Body of pancreas (tissue), 4 donors: ENCODE measurements at places on chromosomes 2 and 18.

DNA sequence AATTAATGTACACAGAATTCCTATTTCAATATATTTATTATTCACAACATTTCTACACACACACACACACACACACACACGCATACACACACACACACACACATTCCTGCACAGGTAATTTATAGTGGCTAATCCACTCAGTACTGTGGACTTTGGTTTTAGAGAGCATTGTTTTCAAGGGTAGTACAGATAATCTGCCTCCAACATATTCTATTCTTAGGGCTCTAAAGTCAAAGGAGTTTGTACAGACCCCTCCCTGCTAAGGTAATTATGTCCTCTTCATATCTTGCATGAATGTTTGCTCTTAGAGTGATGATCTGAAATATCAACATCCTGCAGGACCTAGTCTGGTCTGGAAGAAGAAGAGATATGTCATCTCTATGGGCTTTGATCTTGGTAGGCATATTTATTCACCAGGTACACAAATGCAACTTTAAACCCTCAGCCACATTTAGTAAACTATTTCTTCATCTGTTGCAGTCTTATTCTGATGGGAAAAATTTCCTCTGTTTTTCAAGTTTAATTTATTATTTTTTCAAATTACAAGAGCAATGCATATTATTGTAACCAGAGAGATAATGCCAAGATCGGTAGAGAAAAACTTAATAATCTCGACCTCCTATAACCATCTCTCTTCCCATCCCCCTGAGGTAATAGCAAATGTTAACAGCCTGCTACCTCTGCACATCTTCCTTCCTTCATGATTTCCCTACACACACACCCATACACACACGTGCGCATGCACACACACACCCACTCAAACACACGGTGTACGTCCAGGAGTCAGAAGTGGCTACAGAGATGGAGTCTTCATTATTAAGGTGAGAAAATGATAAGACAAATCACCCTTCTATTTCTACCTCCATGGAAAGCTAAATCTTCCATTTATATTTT lies 18.3 kb upstream of the POLE4 start:
- DNase-seq, result no peak

- DNase-seq, result peak; percentile 52
These were observed 238.2 kb downstream of the GCA start for GRCh38 chr2:162581959-162582798.

- peak; percentile 75 for DNase-seq
These were observed 8.0 kb upstream of the ITGB6 start for GRCh38 chr2:160207804-160208654.

- DNase-seq, result no peak
These were observed 32.7 kb upstream of the SOCS6 start for GRCh38 chr18:70256184-70256583.

GRCh38 chr2:76159042-76159648 lies 448.4 kb upstream of the GCFC2 start:
- no peak for DNase-seq

GRCh38 chr2:221924576-221924975 lies 352.5 kb upstream of the EPHA4 start:
- no peak for DNase-seq

GRCh38 chr2:231177156-231178025 lies 21.0 kb upstream of the ARMC9 start:
- no peak for DNase-seq

DNA sequence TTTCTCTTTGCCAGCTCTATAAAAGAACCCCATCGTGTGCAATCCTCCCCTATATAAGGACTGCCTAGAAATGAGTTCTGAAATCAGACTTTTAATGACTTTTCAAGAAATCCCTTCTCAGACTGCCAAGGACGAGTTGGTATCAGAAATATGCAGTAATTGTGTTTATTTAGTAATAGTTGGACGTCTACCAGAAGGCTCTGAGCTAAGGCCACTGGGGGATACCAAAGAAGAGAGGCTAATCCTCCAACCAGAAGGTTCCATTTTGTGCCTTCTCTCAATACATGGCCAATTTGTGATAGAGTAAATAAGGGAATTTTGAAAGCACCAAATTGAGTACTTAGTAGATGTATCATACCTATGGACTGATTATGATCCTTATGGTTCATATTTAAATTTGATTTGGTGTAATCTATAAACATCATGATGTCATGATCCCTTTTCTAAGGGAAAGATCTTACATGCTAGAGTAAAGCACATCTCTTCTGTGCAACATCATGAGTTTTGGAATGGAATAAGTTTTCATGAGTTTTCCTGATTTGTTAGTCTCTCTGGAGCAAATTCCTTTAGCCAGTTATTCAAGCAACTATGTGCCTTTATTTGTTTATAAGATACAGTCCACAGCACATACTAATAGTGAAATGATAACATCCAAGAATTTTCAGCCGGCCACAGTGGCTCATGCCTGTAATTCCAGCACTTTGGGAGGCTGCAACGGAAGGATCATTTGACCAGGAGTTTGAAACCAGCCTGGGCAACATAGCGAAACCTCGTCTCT lies 82.2 kb upstream of the LTBP1 start:
- no peak for DNase-seq

DNA sequence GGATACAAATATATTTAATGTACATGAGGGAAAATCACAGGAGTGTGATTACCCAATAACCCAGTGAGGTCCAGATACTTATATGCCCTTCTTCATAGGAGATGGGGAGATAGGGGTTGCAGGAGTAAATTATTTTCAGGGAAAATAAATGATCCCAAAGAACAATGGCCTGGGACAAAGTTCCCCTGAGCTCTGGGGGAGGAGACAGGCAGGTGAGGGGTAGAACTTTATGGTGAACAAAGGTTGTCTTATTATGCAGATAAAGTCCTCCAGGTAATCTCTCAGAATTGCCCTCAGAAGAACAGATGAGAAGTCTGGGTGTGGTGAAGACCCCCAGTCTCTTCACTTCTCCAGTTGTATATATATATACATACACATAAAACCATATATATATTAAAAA lies 22.1 kb upstream of the RMDN2 start:
- no peak for DNase-seq

GRCh38 chr18:50158866-50159653 lies 35.9 kb downstream of the MYO5B start:
- DNase-seq, result peak; percentile 38

GRCh38 chr2:13005048-13005447 lies 288.3 kb downstream of the TRIB2 start:
- DNase-seq, result no peak

DNA sequence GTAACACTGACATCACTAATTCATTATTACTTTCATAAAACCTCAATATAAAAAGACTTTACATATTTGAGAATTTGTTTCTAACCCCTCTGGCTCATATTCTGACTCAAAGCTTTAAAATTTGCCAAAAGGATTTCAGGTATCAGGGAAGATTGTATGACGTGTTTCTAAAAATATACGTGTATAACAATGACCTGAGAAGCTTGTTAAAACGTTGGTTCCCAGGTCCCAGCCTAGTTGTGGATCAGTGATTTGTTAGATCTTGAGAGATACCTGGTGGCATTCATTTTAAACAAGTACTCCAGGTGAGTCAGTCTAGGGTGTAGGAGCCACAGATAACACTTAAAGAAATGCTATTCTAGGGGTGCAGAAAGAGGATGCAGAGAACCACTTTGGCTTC lies 1096.8 kb upstream of the NXPH2 start:
- DNase-seq, result no peak

- no peak for DNase-seq
These were observed 95.7 kb downstream of the MALT1 start for GRCh38 chr18:58766946-58767345.

DNA sequence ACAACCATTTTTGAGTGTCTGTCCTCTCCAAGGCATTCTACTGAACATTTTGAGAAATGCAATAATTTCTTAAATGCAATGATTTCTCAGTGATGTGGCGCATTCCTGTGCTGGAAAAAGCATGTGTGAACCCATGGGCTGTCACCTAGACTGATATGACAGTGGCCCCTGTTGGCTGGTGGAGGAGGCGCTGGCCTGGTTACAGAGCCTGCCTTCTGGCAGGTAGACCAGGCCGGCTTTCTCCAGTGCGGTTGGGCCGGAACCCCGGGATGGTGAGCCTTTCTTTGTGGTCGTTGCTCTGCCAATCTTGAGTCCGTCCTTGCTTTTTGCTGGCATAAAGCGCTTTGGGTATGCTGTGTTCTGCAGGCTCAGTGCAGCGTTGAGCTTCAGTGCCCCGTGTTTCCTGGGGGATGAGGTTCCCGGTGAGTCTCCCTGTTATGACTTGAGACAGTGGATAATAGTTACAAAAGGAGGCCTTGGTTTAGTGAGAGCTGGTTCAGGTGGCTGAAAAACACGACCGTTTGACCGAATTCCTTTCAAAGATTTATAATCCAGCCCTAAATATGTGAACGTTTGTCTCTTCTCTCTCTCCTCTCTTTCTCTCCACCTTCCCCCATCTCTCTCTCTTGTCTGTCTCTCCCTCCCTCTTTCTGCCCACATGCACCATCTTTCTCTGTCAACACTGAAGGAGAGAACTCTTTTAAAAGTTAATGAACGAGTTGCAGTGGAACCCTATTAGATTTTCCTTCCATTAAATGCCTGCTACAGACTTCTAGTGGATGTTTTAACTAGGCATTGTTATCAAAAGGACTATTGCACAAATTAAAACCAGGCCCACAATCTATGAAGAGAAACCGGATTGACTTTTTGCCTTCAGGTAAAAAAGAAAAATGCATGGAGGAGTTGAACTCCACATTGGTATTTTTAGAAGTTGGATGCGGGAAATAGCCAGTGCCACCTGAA lies 34.0 kb downstream of the TSHZ1 start:
- peak; percentile 35 for DNase-seq

GRCh38 chr2:5316001-5316490 lies 376.1 kb upstream of the SOX11 start:
- DNase-seq, result no peak

DNA sequence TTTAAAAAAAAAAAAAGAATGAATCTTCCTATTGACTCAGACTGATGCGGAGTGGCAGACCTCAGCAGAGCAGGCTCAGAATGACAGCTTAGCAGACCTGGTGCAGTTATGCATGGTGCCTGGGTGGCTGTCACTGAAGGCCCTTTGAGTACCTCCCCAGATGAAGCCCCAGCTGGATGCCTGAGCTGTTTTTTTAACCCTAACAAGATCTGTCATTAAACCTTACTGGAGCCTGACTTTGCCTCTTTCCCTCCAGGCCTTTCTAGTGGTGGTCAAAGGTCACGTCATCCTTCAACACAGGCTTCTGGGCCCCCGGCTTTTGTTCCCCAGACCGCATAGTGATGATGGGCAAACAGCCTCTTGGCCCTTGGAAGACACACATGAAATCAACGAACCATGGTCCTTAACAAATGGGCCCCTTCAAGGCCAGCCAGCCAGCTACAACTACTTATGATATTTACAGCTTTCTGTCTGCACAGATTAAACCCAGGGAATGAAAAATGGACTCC lies 138.3 kb upstream of the CYP1B1 start:
- DNase-seq, result no peak

GRCh38 chr2:32484937-32485336 lies 128.1 kb downstream of the BIRC6 start:
- DNase-seq, result no peak

- peak; percentile 74 for DNase-seq
These were observed 107.4 kb upstream of the ID2 start for GRCh38 chr2:8574196-8575037.

DNA sequence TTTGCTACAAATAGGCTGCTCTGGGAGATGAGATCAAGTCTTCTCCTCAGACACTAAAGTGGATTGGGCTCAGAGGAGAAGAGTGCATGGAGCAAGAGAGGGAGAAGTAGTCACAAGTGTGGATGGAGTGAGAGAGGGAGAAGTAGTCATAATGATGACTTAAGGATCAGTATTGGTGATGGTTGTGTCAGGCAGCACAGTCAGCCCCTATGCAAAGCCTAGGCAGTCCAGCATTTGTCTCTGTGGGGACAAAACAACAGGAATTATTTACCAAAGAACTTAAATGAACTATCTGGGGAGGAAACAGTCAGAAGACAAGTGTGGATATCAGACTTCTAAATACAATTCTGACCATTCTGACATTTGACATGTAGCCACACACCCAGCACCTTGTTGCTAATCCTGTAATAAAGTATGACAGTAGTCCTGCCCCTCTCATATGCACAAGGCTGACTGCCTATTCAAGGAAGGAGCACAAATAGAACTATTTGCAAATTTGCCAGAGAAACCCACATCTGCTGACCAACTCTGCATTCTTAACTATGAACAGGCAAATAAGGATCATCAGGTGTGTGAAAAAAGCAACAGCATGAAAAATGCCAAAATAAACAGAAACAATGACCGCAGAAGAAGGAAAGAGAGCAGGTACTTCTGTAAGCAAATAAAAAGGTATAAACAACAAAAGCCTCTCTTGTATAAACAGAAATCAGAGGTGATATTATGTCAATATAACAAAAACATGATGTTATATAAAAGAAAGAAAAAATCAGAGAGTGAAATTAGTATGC lies 1597.9 kb upstream of the ACVR2A start:
- no peak for DNase-seq

DNA sequence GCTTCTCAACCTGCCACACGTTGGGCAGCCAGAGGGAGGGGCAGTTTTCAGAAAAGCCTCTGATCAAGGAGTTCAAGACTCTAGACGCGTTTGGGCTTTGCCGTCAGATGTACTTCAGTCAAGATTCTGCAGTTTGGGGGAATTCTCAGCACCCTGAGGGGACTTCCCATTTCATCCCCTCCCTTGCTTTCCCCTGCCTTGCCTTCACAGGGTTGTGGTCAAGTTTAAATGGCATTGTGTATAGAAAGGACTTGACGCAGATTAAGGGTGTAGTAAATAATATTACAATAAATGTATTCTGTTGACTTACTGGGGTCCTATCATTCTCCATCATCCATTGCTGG lies 198.3 kb upstream of the NABP1 start:
- no peak for DNase-seq

- no peak for DNase-seq
These were observed 7.7 kb upstream of the ST8SIA5 start for GRCh38 chr18:46764586-46764985.
